Foreskin melanocyte (primary cell): ENCODE measurements at places on chromosomes 11 and 22.

DNA sequence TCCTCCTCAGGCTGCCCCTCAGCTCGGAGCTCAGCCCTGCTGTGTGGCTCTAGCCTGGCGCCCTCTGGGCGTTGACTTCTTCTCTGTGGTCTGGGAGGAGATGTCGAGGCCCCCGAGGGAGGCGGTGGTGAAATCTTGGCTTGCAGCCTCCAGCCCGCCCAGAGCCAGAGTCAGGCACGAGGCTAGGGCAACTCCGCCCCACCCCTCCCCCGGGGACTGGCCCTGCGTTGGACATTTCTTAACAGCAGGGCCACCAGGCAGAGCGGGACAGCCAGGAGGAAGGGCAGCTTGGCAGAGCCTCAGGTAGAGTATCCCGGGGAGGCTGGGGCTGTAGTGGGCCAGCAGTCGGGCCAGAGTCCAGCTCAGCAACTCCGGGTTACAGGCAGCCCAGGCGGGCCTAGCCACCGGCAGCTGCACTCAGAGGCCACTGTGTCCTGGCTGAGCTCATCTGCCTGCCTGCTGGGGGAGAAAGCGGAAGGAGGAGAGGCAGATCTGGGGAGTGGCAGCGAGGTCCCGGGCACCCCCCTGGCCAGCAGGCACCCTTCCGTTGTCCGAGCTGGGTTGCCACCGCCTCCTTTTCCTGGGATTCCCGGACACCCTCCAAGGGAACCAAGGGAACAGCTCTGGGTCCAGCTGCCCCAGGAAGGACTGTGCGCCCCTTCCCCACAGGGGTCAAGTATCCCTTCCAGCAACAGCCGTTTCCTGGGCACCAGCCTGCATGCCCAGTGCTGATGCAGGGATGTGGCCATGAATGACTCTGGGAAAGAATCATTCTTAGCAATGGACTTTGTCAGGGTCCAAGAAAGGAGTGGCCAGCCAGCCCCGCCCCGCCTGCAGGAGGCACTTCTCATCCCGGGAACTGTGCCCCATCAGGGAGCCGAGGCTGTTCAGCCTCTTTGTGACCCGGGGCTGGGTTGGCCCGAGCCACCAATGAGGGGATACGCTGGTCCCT, at the start of gene ALDH3B1:
TSS of gene ALDH3B1 (plus strand) at position 238 of the 952 bp plus-strand sequence. CDS start 4,971 bp downstream, outside the sequence.
- peak; percentile 81 for DNase-seq

DNA sequence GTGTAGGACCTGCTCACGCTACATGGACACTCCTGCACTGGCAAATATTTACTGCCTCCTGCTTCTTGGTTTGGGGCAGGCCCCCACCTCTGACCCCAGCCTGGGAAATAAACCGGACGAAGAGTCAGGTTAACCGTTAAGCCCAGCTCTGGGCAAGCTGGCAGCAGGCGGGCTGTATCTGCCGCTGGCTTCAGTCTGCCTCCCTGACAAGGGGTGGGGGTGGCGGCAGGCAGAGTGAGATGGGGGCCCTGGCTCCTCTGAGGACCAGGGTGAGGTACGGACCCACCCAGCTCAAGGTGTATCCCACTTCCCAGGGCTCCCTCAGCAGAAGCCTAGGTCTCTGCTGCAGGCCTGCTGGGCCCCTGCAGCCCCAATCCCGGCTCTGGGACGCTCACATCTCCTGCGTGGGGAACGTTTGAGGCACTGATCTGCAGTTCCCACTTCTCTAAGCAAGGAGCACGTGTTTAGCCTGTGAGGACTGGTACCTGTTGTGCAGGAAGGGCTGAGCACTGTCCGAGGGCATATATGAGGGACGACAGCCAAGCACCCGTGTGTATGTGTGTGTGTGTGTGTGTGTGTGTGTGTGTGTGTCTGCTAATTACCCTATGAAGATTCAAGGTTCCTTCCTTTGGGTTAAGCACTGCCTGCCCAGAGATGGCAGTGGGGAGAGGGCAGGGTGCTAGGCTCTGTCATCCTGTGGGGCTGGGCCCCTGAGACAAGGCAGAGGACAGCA, 1.1 kb upstream of the LRRC75B start:
- DNase-seq: no peak

DNA sequence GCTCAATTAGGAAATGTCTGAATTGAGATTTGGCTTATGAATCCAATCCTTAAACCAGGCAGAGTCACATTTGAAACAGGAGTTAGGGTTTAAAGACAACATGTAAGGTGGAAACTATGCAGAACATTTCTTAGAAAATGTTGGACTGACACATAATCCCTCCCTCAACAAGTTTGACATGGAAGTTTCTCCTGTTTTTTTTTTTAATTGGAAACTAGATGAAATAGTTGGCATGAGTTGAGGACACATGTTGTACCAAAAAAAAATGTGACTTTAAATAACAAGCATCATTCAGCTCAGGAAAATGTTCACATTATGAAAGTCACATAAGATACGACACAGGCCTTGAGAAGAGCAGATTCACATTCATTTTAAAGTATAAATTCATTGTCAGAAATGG, 154.9 kb upstream of the DDI1 start:
- no peak for DNase-seq

- DNase-seq: no peak
Measured at GRCh38 chr11:73233211-73233610, 15.1 kb downstream of the P2RY2 start.

GRCh38 chr22:48141301-48141700, 1378.9 kb downstream of the TBC1D22A start:
- no peak for DNase-seq

DNA sequence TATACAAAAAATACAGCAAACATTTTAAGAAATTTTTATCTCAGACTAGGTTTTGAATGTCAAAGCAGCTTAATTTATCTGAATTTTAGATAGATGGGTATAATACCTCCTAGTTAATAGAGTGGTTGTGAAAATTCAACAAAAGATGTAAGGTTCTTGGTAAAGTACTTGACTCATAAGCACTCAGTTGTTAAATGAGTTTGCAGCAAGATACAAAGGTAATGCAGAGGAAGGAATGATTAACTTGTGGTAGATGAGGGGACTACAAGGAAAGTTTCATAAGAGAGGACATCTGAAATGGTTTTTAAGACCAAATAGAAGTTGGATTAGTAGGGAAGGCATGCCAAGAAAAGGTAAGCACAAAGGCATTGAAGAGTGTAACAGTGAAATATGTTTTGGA, 37.4 kb downstream of the PPME1 start:
- no peak for DNase-seq

DNA sequence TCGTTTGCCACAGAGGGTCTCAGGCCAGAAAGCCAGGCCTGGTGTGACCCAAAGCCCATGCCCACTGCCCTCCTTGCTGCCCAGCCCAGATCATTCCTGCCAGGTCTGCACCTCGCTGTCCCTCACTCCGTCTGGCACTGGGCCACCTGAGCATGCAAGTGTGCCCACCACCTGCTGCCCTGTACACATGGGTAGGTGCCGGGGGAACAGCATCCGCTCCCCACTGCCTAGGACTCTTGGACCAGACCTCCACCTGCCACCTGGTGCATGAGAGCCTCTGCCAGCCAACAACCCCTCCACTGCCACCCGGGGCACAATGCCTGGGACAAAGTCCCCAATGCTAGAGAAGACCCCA, 12.5 kb downstream of the MGAT3 start:
- no peak for DNase-seq

DNA sequence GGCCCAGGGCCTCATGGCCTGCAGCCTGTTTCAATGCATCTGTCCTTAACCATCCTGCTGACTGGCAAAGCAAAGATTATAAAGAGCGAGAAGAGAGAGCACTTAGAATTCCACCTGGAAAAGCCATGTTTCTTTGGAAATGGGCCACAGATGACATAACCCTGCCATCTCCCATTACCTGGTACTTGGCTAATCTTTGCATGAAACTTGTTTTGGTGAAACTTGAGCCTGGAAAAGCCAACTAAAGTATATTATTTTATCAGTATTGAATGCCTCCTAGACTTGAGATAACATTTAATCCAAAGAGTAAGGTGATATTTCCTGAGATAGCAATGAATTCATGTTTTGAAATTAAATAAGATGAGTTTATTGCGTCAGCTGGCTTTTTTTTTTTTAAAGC, 72.6 kb downstream of the NAV2 start:
- no peak for DNase-seq

DNA sequence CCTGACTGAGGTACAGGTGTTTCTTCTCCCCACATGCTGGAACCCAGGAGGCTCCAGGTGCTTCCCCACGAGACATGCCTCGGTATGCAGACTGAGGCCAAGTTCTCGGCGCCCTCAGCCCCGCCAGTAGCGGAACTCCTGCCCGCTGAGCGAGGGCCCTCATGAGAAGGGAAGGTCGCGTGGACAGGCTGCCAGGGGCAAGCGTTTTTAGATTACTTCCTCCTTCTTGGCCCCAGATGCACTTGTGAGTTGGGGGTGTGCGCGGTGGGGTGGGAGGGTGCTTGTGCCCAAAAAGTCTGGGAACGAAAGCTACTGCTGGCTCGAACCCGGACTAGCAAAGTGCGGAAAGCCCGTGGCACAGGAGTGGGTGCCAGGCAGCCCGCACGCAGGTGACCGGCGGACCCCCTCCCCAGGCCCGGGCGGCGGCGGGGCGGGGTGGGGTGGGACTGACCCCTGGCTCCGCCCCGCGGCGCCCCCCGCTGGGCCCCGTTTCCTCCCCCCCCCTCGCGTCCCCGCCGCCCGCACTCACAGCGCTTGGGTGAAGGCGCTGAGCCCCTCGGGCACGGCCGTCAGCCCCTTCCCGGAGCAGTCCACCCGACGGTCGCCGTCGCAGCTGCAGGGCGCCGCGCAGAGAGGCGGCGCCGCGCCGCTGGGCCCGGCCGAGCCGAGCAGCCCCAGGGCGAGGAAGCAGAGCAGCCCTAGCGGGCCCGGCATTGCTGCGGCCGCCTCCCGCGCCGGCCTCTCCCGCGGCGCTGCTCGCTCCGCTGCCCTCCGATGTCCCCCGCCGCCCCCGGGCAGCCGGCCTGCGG, 797 bp downstream of the LGR4 start:
- DNase-seq: no peak

DNA sequence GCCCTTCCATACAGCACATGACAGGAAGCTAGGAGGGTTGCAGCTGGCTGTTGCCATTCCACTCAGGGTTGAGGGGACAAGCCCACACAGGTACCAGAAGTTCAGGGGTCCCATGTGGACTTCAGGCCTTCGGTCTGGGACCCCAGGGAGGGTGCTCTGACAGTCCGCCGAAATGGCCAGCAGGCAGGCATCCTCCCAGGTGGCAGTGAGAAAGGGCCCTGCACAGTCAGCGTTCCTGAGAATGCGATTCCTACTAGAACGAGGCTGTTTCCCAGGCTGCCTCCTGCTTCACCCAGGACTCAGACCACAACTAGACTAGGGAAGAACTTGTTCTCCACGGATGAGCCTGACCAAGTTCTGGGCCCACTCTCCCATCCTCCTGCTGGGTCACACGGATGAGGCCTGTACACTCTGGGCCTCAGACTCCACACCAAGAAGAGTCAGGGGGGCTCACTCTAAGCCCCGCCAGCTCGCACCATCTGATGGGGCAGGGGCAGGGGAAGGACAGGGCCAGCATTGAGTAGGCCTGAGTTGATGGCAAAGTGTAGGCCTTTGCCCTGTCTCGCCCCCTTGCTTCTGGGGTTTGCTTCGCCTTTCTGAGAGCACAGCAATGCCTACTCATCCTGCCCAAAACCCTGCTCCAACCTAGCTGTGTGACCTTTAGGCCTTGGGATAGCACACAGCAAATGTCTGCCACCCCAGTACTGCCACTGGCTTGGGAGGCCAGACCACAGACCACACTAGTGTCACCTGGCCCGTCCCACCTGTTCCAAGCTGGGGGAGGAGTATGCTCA, 14.0 kb downstream of the KCNQ1OT1 start:
- DNase-seq: no peak

DNA sequence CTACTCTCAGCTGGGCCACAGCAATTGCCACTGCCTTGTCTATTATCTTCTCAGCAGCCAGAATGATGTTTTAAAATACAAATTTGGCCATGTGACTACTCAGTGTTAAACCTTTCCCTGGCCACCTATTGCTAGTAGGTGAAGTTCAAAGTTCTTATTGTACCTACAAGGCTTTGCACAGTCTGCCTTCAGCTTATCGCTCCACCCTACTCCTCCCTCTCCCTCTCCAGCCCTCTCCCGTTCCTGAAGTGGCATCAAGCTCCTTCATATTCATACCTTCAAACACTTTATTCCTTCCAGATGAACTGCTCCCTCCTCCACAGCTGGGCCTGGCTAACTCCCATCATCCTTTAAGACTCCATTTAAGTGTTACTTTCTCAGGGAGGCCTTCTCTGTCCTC, 37.3 kb downstream of the OR10A6 start:
- no peak for DNase-seq

- no peak for DNase-seq
Measured at GRCh38 chr11:86666193-86666592, 6.2 kb downstream of the ME3 start.

DNA sequence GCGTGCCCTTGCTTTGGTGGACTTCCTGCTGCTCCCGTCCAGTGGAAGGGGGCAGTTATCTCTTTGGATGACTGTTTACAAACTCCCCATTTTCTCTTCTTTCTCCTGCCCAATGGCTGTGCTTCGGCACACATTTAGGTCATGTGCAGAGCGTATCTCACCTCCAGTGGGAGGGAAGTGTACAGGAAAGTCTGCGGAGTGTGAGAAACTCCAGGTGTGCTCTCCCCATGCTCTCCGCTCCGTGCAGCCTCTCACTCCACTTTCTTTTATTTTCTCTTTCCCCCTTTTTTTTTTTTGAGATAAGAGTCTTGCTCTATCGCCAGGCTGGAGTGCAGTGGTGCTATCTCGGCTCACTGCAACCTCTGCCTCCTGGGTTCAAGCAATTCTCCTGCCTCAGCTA, 11.9 kb upstream of the TEF start:
- DNase-seq: no peak

- DNase-seq: no peak
Measured at GRCh38 chr22:46187862-46188261, 37.5 kb downstream of the PPARA start.

GRCh38 chr11:128854841-128855240, 12.3 kb downstream of the KCNJ1 start:
- DNase-seq: no peak

DNA sequence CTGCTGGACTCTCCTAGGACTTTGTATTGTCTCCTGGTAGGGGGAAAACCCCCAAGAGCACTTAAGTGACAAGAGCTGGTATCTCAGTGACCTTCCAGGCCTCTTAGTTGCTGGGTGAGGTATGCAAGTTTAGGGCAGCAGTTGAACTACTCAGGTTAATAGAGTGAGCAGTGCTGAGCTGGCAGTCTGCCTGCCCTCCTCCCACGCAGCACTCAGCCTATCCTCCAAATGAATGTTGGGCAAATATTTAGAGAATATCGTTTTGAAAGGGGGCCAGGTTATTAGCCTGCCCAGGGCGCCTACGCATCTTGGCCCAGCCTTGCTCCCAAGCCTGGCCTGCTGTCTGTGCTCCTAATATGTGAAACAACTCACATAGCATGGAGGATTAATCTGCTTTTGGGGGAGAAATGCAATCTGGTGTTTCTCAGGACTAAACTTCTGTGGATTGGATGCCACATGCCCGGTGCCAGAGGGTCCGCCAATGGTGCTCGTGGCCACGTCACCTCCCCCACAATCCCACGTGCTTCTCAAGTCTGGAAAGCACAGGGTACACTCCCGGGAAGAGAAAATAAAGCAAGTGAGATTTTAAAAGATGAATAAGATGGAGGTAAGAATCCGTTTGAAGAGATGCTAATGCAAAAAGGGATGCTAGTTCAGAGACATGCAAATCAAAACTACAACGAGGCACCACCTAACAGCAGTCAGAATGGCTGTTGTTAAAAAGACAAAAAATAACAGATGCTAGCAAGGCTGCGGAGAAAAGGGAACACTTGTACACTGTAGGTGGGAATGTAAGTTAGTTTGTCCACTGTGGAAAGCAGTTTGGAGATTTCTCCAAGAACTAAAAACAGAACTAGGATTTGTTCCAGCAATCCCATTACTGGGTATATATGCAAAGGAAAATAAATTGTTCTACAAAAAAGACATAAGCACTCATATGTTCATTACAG, 67.7 kb downstream of the SPON1 start:
- DNase-seq: no peak

GRCh38 chr11:112599856-112600533, 339.3 kb upstream of the PLET1 start:
- DNase-seq: no peak
